MM.1S (cell line): ENCODE measurements at places on chromosomes 3 and 15.
A peak's percentile ranks its signal among the peaks of the same experiment; 100 is the strongest.

DNA sequence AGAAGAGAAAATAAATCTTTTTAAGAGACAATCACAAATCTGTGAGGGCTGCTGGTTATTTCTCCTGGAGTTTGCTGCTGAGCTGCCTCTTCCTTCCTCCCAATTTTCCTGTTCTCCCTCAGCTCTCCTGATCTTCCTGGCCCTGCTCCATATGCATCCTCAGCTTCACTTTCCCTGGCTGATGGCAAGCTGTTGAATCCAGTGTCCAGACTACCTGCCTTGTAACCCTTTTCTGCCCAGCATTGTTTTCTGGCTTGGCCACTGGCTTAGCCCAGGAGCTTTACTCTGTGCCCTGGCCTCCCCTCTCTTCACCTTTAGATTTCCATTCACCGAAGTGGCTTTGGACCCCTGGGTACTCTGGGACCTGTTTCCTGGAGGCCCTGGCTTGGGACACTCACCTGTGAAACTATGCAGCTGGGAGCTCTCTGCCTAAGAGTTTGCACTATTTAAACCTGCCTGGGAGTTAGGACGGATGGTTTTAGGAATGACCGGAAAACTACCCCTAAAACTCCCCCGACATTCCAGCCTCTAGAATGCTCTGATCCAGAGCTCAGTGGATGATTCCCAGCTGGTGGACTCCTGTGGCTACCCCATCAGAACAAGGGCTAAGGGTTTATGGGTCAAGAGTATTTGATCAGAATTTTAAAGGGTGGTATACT lies 90.0 kb downstream of the RBPMS2 start:
- H3K27ac ChIP-seq: no peak overlapping the region
- H3K4me3 ChIP-seq: no peak overlapping the region
- H3K36me3 ChIP-seq: no peaks in the 10 kb centered on the region; the same call in 1 of the 2 replicates
- no peaks in the 10 kb centered on the region for H3K4me1 ChIP-seq

DNA sequence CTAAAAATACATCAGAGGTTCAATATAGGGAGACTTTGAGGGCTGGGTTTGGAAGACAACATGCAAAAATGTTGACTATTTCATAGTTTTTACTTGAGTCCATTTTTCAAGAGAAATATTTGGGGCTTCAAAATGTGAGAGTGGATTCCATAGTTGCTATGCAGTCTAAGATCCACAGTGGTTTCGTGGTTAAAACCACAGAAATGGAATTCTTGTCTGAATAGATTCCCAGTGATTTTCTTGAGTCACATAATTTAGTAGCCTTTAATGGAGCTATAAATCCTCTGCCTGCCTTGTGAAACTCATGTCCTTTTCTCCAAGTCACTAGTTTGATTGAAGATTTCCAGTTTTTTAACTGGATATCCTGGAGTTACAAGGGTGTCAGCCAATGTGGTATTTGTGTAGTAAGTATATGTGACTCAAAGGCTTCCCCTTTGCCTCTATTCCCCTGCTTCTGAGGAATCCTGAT lies 94.7 kb upstream of the RBMS3 start:
- DNase-seq: no peak
- no peak overlapping the region for H3K27ac ChIP-seq
- H3K36me3 ChIP-seq: no peaks in the 10 kb centered on the region
- no peak overlapping the region for H3K4me3 ChIP-seq
- H3K27me3 ChIP-seq: no peaks in the 10 kb centered on the region
- no peaks in the 10 kb centered on the region for H3K4me1 ChIP-seq

DNA sequence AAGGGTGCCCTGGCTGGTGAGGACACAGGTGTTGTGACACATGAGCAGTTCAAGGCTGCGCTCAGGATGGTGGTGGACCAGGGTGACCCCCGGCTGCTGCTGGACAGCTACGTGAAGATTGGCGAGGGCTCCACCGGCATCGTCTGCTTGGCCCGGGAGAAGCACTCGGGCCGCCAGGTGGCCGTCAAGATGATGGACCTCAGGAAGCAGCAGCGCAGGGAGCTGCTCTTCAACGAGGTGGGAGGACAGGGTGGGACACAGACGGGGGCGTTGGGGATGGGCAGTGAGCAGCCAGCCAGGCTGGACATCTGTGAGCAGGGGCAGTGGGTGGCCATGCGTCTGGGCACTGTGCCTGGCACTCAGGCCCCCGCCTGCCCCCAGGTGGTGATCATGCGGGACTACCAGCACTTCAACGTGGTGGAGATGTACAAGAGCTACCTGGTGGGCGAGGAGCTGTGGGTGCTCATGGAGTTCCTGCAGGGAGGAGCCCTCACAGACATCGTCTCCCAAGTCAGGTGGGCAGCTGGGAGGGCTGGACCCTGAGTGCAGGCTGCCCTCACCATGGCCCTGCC lies 10.3 kb downstream of the ANKRD63 start:
- no peaks in the 10 kb centered on the region; the same call in 1 of the 2 replicates for H3K27me3 ChIP-seq
- peak; percentile 27 for DNase-seq
- no peak overlapping the region for H3K4me3 ChIP-seq
- H3K27ac ChIP-seq: no peak overlapping the region

- H3K27ac ChIP-seq: no peak overlapping the region
- no peaks in the 10 kb centered on the region for H3K4me1 ChIP-seq
- H3K4me3 ChIP-seq: no peak overlapping the region
Measured at GRCh38 chr15:66228807-66229735, 24.5 kb downstream of the MEGF11 start.

DNA sequence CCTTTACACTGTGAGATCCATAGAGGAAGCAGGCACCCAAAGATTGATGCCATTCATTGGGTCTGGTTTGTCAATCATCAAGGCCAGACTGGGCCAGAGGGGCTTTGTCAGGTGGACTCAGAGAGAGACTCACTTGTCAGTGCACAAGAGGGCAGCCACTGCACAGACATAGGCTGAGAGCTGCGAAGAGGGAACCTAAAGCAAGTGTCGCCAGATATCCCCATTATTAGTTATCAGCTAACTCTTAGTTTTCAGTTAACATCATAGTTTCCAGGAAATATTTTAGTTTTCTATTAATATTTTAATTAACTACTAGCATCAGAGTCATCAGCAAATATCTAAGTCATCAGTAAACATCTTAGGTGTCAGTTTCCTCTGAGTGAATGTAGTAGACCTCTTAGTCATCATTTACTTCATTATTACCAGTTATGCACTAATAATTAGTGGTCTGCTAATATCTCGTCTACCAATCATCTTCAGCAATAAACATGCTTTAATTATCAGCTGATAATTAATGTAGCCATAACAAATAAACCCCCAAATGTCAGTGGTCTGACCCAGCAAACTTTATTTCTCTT lies 41.7 kb upstream of the LIMD1 start:
- H3K4me1 ChIP-seq: peaks cover 50% of the 10 kb centered on the region

- DNase-seq: no peak
- H3K4me1 ChIP-seq: no peaks in the 10 kb centered on the region
- H3K36me3 ChIP-seq: no peaks in the 10 kb centered on the region
- no peak overlapping the region for H3K4me3 ChIP-seq
Measured at GRCh38 chr3:86978111-86978551, 12.8 kb downstream of the VGLL3 start.

DNA sequence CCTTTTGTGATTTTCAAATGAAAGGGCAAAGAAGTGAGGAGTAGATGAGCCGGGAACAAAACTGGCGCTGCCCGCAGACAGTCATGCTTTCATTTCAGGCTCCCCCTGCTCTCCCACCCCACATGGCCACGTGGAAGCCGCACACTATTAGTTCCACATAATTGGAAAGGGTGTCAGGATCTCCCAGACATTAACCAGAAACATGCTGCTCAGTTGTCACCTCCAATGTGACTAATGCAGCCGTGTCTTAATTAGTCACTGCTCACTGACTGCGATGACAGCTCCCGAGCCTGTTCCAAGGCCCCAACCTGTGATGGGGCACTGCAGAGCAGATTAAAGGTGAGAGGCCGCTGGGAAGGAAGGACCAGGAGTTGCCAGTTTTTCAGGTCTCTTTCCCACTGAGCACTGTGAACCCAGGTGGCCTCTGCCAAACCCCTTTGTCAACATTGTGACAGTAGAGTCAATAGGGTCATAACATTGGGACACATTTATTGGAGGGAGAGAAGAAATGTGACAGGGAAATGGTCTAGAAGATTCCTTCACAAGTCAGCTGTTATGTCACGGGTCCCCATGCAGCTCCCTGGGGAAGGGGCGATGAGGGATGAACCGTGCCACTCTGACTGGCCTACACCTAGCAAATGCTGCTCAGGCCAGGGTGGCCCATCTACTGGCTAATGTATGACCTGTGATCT lies 38.6 kb upstream of the SFMBT1 start:
- DNase-seq: no peak
- no peak overlapping the region for H3K4me3 ChIP-seq
- H3K27me3 ChIP-seq: no peaks in the 10 kb centered on the region
- no peaks in the 10 kb centered on the region for H3K36me3 ChIP-seq

- no peak for DNase-seq
- no peaks in the 10 kb centered on the region for H3K4me1 ChIP-seq
- H3K36me3 ChIP-seq: no peaks in the 10 kb centered on the region
- H3K27ac ChIP-seq: no peak overlapping the region
Measured at GRCh38 chr3:125478326-125478725, 41.7 kb downstream of the SNX4 start.

- H3K27ac ChIP-seq: no peak overlapping the region
Measured at GRCh38 chr3:129602309-129602708, 4.2 kb downstream of the PLXND1 start.

DNA sequence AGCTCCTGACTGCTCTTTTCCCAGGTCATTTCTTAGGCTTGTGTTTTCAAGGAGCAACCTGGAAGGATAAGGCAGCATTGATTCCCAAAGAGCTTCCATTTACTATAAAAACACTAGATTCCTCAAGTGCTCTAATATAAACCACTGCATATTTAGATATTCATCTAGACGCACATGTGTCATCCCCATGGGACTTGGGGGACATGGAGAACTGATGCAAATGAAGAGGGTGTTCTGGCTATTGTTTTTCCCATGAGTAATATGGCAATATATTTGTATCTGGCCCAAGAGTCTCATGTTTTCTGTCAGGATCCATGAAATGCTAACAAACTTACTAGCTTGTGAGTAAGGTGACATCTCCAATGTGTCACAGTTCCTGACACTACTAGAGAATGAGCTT lies 31.3 kb downstream of the HACD2 start:
- no peak overlapping the region for H3K4me3 ChIP-seq
- no peaks in the 10 kb centered on the region for H3K36me3 ChIP-seq
- H3K27me3 ChIP-seq: no peaks in the 10 kb centered on the region
- no peak overlapping the region for H3K27ac ChIP-seq
- no peak for DNase-seq

- H3K36me3 ChIP-seq: no peaks in the 10 kb centered on the region
- H3K27me3 ChIP-seq: no peaks in the 10 kb centered on the region
- peaks cover 9% of the 10 kb centered on the region for H3K4me1 ChIP-seq
- peak overlapping the region; percentile 90; the same call in 1 of the 2 replicates for H3K4me3 ChIP-seq
Measured at GRCh38 chr15:80154336-80154735, 1.5 kb downstream of the FAH start.

DNA sequence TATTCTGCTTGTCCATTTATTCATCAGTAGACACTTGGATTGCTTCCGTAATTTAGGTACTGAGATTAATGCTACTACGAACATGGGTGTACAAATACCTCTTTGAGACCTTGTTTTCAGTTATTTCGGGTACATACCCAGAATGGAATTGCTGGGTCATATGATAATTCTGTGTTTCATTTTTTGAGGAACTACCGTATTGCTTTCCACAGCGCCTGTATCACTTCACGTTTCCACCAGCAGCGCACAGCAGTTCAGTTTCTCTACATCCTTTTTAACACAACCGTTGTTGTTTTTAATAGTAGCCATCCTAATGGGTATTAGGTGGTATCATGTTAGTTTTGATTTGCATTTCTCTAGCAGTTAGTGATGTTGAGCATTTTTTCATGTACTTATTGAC lies 9.5 kb downstream of the PAK2 start:
- peaks cover 4% of the 10 kb centered on the region; the same call in 1 of the 2 replicates for H3K36me3 ChIP-seq
- no peaks in the 10 kb centered on the region for H3K4me1 ChIP-seq
- H3K27ac ChIP-seq: no peak overlapping the region
- no peaks in the 10 kb centered on the region for H3K27me3 ChIP-seq

- no peak overlapping the region for H3K27ac ChIP-seq
- H3K4me3 ChIP-seq: no peak overlapping the region
- no peaks in the 10 kb centered on the region for H3K4me1 ChIP-seq
- H3K27me3 ChIP-seq: no peaks in the 10 kb centered on the region
Measured at GRCh38 chr3:138442433-138442832, 8.0 kb downstream of the ESYT3 start.

- H3K27me3 ChIP-seq: no peaks in the 10 kb centered on the region
- H3K4me3 ChIP-seq: no peak overlapping the region
- no peaks in the 10 kb centered on the region for H3K4me1 ChIP-seq
- no peak for DNase-seq
Measured at GRCh38 chr3:29605845-29606244, 325.0 kb downstream of the RBMS3 start.

GRCh38 chr3:40054568-40055222 lies 245.3 kb downstream of the MYRIP start:
- H3K4me1 ChIP-seq: no peaks in the 10 kb centered on the region
- DNase-seq: no peak
- no peaks in the 10 kb centered on the region for H3K27me3 ChIP-seq
- H3K4me3 ChIP-seq: no peak overlapping the region
- H3K36me3 ChIP-seq: no peaks in the 10 kb centered on the region

- 0 out of 2 replicates have a peak, but pooled peaks cover 8% of the 10 kb centered on the region for H3K4me1 ChIP-seq
- no peaks in the 10 kb centered on the region for H3K36me3 ChIP-seq
- H3K4me3 ChIP-seq: no peak overlapping the region
- DNase-seq: no peak
- no peak overlapping the region for H3K27ac ChIP-seq
Measured at GRCh38 chr3:184769382-184770170, 42.4 kb upstream of the VPS8 start.

DNA sequence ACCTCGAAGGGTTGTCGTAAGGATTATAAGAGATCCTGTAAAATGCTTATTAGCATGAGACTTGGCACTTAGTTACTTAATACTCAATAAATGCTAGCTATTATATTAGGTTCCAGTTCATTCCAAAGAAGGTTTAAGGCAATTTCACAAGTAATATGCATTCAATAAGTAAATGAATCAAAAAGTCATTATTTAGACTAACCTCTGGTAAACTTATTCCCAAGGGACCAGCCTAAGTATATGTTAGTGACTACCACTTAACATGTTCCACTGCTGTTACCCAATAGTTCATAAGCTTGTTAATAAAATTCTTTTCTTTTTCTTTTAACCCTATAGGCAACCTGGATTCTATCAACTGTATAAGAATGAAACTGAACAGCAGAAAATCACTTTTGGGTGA lies 5.1 kb downstream of the PDCD10 start:
- no peaks in the 10 kb centered on the region for H3K27me3 ChIP-seq
- H3K36me3 ChIP-seq: no peaks in the 10 kb centered on the region
- no peak for DNase-seq
- no peak overlapping the region for H3K27ac ChIP-seq

DNA sequence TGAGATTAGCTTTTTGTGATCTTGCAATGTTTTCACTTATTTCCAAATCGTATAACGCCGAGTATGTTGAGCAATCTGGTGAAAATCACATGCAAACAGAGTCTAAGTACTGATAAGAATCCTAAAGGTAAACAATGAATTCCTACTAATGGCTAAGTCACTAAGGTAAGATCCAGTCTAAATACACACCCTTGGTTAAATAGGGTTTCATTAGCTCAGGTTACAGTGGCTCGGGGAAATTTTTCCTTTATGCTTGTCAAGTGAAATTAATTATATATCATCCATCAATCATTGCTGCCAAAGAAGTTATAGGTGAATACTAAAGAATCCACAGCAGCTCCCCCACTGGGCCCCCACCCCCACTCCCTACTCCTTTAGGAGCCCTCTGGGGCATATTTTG lies 139.3 kb downstream of the SOX2 start:
- H3K36me3 ChIP-seq: no peaks in the 10 kb centered on the region
- no peak for DNase-seq
- H3K27me3 ChIP-seq: no peaks in the 10 kb centered on the region
- no peak overlapping the region for H3K27ac ChIP-seq
- no peak overlapping the region for H3K4me3 ChIP-seq
- no peaks in the 10 kb centered on the region for H3K4me1 ChIP-seq
